ENCODE measurements at places on chromosomes 11 and 22.

DNA sequence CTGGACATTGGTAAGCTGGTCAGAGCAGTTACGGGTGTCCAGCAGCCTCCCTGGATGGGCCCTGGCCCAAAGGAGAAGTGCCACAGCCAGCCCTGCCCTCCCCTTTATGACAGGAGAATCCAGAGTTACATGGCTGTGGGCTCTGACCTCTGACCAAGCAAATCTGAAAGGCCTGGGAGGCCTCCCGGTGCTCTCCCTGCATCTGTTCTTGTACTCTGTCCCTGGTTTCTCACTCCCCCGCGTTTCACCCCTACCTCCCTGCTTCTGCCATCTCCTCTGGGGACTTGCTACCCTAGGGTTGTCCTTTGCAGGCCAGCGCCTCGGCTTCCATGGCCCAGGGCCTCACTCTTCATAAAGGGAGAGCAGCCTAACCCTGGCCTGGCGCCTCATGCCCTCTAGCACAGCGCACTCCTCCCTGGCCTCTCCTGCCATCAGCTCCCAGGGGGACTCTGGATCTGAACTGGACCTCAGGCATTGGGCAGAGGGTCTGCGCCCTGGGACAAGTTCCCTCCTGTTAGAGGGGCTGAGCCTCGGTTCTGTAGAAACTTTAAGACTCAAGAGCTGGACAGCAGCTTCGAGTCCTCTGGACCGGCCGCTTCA is 10.7 kb downstream of the PICK1 start:
- DNase-seq: no peak

DNA sequence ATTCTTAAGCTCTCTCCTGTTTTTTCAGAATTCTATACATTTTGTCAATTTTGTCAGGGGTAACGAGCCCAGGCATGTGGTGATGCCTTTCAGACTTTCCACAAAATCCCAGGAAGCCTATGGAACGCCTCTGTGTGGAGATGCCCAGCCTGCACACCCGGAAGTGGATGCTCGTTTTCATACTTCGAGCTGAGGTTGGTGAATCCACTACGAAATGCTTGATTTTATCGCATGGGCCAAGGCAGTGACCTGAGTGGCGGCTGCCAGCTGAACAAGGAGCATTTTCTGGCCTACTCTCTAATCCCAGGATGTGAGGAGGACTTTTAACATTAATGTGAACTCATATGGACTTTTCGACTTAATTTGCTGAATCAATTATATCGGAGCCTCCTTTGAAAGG is 426.7 kb upstream of the B3GAT1 start:
- no peak for DNase-seq

DNA sequence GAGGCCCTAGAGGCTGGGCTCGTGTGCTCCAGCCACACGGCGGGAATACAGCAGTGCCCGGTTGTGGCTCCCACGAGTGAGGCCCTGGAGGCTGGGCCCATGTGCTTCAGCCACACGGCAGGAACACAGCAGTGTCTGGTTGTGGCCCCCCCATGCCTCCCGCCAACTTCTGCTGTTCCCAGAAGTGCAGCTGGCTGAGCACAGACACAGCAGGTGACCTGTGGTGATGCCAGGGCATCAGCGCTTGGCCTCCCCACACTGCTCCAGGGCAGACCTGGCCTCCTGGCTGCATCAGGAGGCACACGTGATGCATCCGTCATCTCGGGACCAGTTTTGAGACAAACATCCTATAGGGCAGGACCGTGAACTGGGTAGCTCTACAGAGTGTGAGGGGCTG is 110.3 kb downstream of the KCNQ1OT1 start:
- no peak for DNase-seq

DNA sequence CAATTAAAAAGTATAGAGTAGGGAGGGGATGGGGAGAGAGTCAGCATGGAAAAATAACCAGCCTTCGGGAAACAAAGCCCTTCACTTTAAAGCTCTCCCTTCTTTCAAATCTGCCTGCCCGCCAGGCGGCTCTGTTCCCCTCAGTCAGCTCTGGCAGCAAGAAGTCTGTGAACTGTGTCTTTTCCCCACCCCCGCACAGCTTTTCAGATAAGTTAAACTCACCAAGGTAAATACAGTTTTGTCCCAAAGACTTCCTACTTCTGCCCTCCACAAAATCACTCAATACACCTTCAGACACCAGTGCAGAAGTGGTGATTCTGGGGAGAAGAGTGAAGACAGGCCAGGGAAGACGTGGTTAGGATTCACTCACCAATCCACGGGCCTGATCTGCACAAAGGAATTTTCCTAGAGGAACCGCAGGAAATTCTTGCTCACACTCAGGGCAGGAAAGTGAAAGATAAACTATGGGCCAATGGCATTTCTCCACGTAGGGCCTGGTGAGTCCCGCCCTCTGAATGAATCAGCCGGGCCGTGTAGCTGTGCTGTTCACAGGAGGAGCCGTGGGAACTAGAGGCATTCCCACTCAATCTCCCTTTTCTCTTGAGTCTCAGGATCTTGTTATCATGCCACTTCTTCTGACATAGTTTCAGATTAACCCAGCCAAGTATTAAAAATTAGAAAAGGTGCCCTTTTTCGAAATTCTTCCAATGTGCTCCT is at the start of gene TRIM5:
Gene TRIM5 (minus strand): TSS at position 429 of the 717 bp plus-strand sequence. CDS start 4,897 bp downstream, outside the sequence.
- DNase-seq: peak; percentile 66

GRCh38 chr11:95739108-95739938 is 50.3 kb downstream of the FAM76B start:
- DNase-seq: no peak

- DNase-seq: no peak
Measured at GRCh38 chr11:85902353-85902752, 47.2 kb downstream of the CCDC83 start.

DNA sequence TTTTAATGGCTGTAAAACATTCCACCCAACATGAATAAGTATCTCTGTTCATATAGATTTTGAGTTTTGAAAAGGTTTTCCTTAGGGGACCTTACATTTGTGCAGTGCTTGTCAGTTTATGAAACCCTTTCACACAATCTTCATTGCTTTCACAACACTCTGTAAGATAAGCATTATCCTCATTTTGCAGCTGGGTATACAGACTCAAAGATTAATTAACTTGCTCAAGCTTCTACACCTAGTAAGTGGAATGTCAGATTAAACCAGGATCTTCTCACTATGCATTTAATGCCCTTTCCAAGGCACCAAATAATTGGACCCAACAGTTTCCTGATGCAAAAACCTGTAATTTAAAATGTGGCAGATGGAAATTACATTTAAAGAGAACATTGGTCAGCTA is 11.6 kb upstream of the GAB2 start:
- DNase-seq: no peak

DNA sequence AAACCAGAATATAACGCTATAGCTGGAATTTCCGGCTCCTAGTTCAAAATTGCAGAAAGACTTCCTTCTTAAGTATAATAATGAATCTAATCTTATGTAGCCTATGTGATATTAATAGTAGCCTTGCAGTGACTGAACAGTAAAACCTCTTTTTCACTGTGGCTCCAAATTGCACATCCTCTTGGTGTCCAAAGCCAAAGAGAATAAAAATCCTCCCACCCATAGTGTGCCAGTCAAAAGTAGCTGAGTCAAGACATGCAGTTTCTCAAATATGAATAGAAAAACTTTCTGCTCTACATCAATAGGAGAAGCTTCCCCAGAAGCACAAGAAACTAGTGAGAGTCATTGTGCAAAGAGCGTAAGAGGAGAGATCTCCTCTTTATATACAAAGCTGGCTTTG is 76.0 kb upstream of the PICALM start:
- DNase-seq: no peak

DNA sequence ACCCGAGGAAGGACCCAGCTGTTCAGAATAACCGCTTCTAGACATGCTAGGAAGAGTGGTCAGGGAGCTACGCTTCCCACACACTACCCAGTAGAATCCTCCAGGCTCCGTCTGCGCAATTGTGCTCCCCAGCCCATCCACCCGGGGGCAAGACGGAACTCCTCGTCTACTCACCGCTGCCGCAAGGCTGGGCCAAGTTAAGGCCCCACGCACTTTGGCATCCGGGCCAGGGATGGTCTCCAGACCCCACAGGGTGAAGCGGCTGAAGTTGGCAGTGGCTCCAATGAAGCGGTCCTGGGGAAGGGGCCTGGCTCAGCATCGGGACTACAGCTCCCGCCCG is 757 bp downstream of the RNASEH2C start:
- DNase-seq: no peak

DNA sequence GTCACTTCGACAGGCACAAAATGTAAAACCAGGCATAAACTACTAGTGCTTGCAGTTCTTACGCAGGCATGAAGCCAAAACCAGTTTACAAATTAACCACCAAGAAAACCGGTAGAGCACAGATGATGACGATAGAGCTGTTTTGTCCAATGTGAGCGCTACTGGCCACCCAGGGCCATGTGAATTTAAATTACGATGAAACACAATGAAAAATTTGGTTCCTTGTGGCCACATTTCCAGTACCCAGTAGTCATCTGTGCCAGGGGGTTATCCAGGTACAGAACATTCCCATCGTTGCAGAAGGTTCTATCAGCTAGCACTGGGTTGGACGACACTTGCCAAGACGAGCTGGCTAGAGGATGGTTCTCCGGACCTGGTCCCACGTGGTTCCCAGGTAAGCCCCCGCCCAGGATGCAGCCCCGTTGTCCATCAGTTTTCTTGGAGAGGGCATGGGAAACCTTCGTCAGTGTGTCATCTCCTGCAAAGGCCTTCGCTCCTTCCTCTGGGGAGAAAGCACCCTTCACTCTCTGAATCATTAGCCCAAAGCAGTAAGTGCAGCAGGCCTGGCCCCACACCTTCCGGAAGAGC is 1.1 kb upstream of the CD81 start:
- DNase-seq: no peak

GRCh38 chr11:62601122-62601371 is 618 bp downstream of the MTA2 start:
- no peak for DNase-seq

DNA sequence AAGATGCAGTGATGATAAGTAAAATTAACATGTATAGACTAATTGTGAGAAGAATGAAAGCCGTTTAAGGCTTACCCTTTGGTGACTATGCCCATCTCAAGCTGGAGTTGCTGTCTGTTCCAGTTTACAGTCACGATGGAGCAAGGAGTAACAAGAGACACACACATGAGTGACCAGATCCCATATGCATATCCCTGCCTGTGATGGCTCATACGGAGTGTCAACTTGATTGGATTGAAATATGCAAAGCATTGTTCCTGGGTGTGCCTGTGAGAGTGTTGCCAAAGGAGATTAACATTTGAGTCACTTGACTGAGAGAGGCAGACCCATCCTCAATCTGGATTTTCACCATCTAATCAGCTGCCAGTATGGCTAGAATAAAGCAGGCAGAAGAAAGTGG is 786.8 kb downstream of the FAM181B start:
- DNase-seq: no peak

DNA sequence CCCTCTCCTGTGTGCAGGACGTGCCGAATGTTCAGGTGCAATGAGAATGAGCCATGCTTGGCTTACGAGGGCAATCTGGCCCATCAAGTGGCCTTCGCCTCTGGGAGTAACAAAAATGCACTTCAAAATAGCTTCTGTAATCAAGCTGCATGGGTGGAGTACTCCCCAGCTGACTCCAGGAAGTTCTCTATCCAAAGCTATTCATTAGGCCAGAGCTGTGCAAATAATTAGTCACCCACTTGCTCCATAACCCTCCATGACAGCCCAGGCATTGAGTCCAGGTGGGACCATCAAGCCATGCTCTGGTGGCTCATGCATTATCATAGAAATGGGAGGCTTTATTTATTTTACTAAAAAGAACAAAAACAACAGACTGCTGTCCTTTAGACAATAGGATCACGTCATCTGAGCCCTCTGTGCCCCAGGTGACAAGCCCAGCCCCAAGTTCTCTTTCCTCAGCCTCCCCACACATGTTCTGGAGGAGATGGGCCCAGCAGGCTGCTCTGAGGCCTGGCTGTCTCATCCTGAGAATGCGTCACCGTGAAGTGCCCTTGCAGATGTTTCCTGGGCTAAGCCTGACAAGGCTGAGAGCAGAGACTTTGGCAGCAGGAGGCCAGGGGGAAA is 244.7 kb downstream of the ETS1 start:
- no peak for DNase-seq

DNA sequence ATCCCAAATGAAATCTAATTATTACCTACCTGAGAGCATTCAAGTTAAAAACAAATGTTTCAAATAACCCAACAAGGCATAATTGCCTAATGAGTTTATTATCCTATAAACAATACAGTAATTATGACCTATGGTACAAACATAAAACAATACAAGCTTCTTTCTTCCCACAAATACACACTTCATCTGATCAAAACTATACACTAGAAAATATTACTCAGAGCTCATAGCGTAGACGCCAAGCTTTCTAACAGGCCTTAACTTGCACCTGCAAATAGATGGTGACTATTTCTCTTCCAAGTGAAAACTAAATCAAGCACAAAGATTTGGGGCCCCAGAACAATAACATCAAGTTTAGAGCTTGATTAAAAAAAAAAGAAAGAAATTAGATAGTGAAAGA is 78.1 kb downstream of the SOX6 start:
- no peak for DNase-seq

DNA sequence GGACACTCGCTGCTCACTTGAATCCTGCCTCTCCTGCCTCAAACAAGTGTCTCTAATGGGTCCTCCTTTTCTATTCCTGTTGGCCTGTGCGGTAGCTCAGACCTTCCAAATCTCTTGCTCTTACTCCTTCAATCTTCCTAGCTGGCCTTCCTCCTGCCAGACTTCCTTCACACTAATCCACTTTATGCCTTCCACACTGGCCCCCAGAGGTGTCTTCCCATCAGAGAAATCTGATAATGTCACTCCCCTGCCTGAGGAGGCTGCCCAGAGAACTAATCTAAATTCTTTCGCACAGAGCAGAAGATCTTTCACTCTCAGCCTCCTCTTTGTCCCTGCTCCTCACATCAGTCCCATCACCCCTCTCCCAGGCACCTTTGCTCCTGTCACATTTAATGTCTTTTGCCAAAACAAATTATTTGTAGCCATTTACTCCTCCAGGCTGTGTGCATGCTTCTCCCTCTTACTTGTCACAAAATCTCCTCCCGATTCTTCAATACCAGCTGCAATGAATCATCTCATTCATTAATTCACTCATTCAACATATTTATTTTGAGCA is 175.7 kb downstream of the MAML2 start:
- DNase-seq: no peak

- DNase-seq: no peak
Measured at GRCh38 chr11:44199816-44200215, 104.3 kb downstream of the EXT2 start.

DNA sequence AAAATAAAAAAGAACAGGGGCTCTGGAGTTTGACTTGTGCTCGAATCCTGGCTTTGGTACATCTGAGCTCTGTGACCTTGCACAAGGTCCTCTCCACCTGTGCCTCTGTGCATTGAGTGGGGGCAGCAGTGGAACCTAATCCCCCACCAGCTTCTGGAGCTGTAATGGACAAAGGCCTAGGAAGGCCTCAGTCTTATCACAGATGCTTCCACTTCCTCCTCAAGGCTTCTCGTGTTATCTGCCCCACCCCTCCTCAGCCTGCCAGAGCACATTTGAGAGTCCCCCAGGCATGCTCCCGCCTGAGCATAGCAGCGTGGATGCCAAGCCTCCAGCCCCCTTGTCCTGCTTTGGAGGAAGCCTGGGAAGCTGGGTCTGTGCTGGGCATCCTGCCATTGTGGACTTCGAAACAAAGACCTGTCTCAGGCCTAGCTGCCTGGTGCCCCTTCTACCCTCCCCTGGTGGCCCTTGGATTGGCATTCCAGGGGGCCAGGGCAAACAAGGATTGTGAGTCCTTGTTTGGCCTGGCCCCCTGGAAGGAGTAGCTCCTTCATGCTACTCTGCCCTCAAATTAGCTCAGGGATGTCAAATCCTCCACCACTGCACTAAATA is 15.0 kb downstream of the SLC35E4 start:
- DNase-seq: no peak

GRCh38 chr11:117449111-117449693 is 121.5 kb downstream of the CEP164 start:
- no peak for DNase-seq

Data from stimulated activated CD8-positive, alpha-beta memory T cell treated with anti-CD3 and anti-CD28 coated beads, Interleukin-4, amount 100 ng/mL, for 4 hours (primary cell).